ENCODE measurements at places on chromosomes 6 and 20.

GRCh38 chr20:57837208-57838035 lies 127.6 kb upstream of the PMEPA1 start:
- DNase-seq = no peak

DNA sequence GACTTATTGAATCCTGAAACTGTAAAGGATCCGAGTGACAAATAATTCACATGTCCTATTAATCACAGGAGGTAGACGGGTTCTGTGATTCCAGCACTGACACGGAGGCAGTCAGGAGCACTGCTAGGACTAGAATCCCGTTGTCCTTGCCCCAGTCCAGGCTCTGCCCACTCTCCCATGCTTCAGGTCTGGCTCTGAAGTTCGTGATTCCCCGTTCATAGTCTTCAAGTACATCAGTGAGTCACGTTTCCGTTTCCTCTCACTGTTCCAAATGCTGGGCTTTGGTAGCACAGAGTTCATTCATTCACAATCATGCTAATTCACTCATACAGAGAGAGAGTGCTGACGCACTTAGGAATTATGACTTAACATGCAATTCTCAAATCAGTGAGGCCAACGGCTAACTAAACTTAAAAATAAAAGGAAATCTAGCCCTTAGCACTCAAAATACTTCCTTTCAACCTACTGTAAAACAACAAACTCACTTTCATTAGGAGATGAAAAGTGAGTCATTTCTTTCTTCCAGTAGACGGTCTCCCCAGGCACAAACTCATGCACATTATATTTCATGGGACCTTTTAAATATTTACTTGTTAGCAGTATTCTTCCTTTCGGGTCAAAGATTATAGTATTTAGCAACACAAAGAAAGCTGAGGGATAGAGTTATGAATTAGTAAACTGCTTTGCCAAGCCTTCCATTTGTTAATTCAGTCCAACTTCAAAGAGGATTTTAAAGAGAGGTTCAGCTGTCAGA lies 94.0 kb upstream of the NHSL1 start:
- DNase-seq = no peak

DNA sequence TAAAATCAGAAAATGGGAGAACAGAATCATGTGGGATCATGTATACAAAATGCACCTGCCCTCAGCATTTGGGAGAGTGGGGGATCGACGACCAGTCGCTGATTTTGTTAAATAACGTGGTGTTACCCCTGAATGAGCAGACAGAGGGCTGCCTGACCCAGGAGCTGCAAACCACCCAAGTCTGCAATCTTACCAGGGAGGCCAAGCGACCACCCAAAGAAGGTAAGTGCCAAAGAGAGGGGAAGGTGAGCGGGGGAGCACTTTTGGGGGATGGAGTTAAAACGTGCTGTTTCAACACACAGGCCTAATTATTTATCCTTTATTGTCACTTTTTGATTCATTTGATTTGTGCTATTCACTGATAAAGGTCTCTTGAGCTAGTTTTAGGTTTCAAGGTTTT lies 4.1 kb downstream of the ADGRB3 start:
- no peak for DNase-seq

DNA sequence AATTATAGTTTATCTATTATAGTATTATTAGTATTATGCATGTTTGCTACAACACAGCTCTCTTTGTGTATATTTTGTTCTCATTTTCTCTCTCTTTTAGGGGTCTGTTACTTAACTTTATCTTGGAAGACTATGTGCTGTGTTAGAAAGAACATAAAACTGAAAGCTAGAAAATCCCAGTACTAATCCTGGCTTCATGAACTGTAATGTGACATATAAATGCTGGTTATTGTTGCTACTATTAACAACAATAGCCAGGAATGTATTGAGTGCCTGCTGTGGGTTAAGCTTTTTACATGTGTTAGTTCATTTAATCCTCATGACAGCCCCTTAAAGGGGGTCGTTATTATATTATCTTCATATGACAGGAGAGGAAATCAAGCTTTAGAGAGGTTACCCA lies 170.0 kb upstream of the DTNBP1 start:
- no peak for DNase-seq

DNA sequence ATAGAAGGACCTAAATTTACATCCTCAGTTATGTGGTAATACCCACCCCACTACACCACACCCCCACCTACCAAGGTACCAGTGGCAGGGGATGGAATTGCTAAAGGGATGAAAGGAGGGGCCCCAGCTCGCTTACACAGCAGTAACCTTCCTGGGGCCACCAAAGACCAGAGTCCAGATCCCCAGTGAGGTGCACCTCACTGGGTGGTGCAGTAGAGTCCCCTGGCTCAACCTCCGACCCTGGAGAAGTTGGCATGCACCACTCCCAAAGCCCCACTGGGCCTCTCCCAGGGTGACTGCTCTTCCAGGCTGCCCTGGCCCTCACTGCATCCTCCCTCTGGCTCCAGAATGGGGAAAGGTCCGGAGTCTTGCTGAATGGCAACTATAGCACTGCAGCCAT lies 816 bp downstream of the UNC5CL start:
- no peak for DNase-seq
